Stimulated activated CD8-positive, alpha-beta memory T cell treated with anti-CD3 and anti-CD28 coated beads, Interleukin-12 subunit alpha, Interleukin-12 subunit beta, amount 100 ng/mL, for 4 hours (primary cell): ENCODE measurements at places on chromosomes 12 and 14.

GRCh38 chr14:64855721-64856528 is 23.8 kb downstream of the SPTB start:
- DNase-seq: no peak

DNA sequence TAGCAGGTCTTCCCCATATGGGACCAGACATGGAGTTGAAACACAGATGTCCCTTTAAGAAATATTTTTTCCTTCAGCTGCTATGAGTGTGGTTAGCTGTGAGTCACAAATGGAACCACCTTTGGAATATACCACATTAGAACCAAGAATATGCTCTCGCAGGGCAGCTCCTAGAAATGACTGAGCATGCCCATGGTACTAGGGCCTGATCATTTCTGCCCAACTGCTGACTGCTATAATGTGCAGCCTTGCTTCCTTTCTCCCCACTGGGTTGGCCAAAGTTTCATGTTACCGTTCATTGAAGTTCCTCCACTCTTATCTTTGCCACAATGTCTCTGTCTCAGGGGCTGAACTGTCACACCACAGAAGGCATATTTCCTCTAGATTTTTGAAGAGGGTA is 1074.6 kb downstream of the FLRT2 start:
- no peak for DNase-seq

GRCh38 chr12:79973801-79974200 is 38.9 kb upstream of the PPP1R12A start:
- no peak for DNase-seq

GRCh38 chr12:96471368-96472050 is 17.9 kb upstream of the CFAP54 start:
- DNase-seq: no peak

DNA sequence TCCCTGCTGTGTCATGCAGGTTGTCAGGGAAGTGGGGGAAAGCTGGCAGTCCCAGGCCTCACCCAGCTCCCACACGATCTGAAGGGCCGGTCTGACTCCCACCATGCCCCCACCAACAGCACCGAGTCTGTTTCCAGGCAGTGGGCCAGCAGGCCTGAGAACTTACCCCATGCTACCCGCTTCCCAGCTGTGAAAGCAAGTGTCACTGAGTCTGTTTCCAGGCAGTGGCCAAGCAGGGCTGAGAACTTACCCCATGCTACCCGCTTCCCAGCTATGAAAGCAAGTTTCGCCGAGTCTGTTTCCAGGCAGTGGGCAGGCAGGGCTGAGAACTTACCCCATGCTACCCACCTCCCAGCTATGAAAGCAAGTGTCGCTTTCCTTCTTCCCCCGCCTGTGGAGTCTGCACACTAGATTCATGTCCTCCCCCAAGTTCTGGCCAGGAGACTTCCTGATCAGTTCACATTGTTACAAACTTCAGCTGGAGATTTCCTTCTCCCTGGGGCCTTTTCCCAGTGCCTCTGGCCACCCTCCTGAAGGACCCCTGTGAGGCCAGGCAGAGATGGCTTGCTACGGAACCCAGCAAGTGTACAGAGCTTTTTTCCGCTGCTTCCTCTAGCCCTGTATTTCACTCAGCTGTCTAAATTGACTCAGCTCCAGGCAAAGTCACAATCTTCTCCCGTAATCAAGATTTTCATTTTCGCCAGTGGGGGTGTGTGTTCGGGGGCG is 435.4 kb downstream of the TMTC2 start:
- no peak for DNase-seq

DNA sequence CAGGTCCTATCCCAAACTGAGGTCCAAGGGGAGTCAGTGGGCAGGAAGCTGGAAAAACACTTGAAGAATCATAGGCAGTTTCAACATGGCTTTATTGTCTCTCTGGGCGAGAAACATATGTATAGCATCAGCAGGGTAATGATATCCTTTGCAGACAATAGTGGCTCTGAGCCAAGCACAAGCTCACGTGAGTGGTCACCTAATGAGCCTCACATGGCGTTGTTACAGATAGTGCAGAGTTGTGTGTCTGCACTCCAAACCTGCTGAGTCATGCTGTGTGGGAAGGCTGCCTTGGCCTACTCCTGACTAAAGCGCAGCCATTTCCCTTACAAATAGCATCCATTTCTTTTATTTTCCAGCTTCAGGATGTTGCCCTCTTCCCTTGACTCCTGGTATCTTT is 105.2 kb upstream of the SYT1 start:
- no peak for DNase-seq

DNA sequence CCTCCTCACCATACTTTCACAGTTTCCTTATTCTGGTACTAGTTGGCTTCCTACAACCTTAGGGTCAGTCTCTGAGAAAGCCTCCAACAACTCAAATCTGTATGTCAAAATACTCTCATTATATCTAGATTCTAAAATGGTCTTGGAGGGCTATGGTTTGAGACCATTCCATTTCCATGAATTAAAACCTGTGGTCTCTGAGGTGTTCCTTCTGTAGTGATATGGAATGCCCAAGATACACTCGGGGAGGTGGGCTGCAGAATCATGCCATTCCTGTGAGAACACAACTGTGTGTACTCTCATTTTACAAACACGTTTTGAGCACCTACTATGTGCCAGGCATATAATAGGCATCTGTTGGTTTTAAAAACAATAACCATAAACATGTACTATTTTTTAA is 74.0 kb downstream of the FERMT2 start:
- DNase-seq: no peak

DNA sequence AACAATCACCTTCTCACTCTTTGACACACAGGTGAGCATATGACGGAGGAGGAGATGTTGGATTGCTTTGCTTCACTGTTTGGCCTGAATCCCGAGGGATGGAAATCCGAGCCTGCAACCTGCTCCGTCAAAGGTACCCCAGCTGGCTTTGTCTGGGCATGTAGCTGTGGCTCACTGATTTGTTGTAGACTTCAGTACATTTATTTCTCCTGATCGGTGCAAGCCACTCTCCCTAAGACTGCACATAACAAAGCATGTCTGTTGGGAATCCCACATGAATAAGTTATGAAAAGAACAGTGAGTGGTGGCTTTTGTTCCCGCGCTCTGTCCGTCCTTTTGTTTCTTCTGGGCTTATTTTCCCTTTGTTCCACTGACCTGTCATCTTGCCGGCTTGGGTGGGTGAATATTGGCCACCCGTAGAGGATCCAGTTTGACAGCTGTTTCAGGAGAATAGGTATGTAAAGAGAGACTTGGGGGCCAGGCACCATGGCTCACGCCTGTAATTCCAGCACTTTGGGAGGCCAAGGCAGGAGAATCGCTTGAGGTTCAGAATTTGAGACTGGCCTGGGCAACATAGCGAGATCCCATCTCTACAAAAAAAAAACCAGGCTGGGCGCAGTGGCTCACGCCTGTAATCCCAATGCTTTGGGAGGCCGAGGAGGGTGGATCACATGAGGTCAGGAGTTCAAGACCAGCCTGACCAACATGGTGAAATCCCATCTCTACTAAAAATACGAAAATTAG is 20.0 kb upstream of the BCL7A start:
- DNase-seq: no peak

DNA sequence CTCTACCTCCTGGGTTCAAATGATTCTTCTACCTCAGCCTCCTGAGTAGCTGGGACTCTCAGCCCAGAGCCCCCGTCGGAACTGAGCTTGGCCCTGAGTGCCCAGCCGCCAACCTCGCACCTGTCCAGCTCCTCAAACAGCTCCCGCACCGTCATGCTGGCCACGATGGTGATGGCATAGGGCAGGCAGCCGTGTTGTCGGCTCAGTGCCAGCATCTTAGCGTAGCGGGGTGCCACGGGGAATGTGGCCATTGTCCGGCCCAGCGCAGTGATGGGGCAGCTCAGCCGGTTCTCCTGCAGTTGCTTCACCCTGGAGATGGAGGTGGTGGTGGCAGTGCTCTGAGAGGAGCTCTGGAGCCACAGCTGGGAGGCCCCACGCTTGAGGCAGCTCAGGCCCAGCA is 32.4 kb downstream of the DHX37 start:
- DNase-seq: no peak

GRCh38 chr14:20486684-20487395 is 17.6 kb downstream of the PNP start:
- no peak for DNase-seq
